Activated T-cell treated with anti-CD3 and anti-CD28 coated beads, Interleukin-2, amount 50 U/mL, for 72 hours (primary cell): ENCODE measurements at places on chromosomes 12 and 14. TPM values are rescaled to one million over a fixed set of nuclear protein-coding genes. Genes with fewer than 3 reads are reported as not detected.

The MNAT1 gene
- 51.3 TPM for total RNA-seq

DNA sequence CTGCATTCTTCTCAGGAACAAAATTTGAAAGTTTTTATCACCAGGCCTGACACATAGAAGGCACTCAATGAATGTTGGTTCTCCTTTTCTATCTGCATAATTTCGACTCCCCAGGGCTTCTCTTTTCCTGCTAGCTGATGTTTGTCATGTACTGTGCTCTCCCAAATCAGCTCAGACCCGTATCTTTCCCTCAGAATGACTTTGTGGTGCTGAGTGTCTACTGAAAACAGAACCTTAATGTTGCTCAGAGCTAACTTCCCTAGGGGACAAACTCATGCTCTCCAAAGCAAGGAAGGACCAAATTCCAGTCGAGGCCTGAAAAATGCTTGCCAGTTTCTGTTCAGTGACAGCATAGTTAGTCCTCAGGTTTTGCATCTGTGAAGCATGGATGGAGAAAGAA lies 1.9 kb downstream of the ARHGDIB start:
- peaks cover 69% of the 10 kb centered on the region for H3K4me1 ChIP-seq
- H3K27ac ChIP-seq: peak overlapping the region; percentile 96
- no peak for DNase-seq

DNA sequence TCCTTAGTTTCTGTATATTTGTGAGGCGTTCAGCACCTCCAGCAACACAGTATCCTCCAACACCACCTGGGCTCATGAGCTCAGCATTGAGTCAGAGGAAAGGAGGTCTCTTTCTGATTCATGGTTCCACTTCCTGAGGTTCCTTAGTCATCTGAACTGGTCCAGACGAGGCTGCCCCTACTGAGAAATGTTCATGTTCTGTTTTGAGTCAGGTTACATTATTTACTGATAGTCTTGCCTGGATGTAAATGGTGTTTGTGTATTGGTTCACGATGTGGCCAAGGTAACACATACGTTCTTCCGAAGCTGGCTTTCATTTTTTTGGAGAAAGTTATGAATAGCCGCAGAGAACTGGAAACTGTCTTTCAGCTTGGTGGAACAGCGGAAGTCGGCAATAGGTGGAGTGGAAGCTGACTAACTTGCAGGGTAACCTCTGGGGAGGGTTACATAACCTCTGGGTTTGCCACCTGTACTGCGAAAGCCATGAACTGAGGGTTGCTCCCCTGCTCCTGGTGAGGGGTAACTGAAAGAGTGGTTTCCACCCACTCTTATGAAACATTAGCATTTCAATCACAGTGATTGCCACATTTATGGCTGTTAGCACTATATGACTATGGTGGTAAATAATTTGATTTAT lies 42.2 kb upstream of the MANSC4 start:
- H3K27ac ChIP-seq: peak overlapping the region; percentile 94
- H3K4me3 ChIP-seq: peak overlapping the region; percentile 45
- peaks cover 62% of the 10 kb centered on the region for H3K27me3 ChIP-seq
- no peaks in the 10 kb centered on the region for H3K36me3 ChIP-seq
- peaks cover 47% of the 10 kb centered on the region for H3K4me1 ChIP-seq

The BDKRB2 gene
- total RNA-seq: not detected

The ANO2 gene
- total RNA-seq: not detected
